Stimulated activated CD8-positive, alpha-beta memory T cell treated with anti-CD3 and anti-CD28 coated beads, Interleukin-15, amount 100 ng/mL, for 1 hour (primary cell): ENCODE measurements at places on chromosomes 16 and 17.

DNA sequence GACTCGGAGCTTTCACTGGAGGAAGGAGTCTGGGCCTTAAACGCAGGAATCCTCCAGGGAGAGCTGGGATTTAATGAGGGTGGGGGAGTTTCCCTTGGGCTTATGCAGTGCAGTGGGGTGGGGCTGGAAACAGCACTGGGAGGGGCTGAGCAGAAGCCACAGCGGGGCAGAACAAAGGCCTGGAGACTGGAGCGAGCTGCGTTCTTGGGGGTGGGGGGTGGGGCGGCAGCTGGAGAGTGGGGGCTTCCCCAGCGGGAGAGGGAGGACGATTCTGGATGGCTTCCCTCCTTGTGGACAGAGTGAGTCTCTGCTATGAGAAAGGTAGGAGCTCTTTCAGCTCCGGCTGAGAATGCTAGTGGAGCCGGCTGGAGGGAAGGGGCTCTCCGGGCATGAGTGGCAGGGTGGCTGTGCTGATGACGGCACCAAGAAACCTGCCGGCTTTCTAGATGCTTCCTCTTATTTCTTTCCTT lies 406.0 kb downstream of the SEC14L1 start:
- no peak for DNase-seq

DNA sequence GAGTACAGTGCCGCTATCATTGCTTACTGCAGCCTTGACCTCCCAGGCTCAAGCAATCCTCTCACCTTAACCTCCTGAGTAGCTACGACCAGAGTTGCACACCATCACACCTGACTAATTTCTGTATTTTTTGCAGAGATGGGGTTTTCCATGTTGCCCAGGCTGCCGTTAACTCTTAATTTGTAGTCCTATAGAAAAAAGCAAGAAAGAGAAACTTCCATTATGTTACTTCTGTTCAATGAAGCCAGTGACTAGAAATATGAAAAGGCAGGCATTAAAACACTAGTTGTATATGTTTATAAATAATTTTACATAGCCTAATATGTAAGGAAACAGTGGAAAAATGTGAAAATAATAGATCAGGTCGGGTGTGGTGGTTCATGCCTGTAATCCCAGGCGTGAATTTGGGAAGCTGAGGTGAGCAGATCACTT lies 9.7 kb downstream of the RAD51C start:
- no peak for DNase-seq

- no peak for DNase-seq
Observed at GRCh38 chr16:28820016-28820415, 2.8 kb upstream of the ATXN2L start.

GRCh38 chr16:2990891-2991290 lies 10.6 kb upstream of the PKMYT1 start:
- DNase-seq, result no peak
